ENCODE measurements at places on chromosomes 7 and 10. TPM values are rescaled to one million over a fixed set of nuclear protein-coding genes. Genes with fewer than 3 reads are reported as not detected.

SOSTDC1 gene
- total RNA-seq, result not detected

LIPJ gene
- total RNA-seq, result not detected

ZNF853 gene
- 2.0 TPM for total RNA-seq

MKI67 gene
- 58.9 TPM for total RNA-seq

PTPRE gene
- 5.7 TPM for total RNA-seq

H2AZ2 gene
- 212 TPM for total RNA-seq

GRID1 gene
- total RNA-seq, result 0.32 TPM

CTAGE6 gene
- total RNA-seq, result not detected

HOXA4 gene
- total RNA-seq, result 1.2 TPM

LRMDA gene
- 3.8 TPM for total RNA-seq

TUBB8 gene
- not detected for total RNA-seq

DOCK1 gene
- 23.5 TPM for total RNA-seq

TRIM50 gene
- not detected for total RNA-seq

PON1 gene
- 0.64 TPM for total RNA-seq

THNSL1 gene
- 4.4 TPM for total RNA-seq

ZNF239 gene
- total RNA-seq, result 2.3 TPM

ZNF117 gene
- total RNA-seq, result 0.35 TPM

AKR1C3 gene
- total RNA-seq, result 1,261 TPM

PTPRZ1 gene
- total RNA-seq, result not detected

TMEM130 gene
- 0.31 TPM for total RNA-seq

BMS1 gene
- total RNA-seq, result 27.2 TPM

SORBS1 gene
- total RNA-seq, result 0.74 TPM

ANKRD30A gene
- total RNA-seq, result 0.31 TPM

FEZF1 gene
- total RNA-seq, result not detected

AKR1C4 gene
- total RNA-seq, result 0.24 TPM

ZNF716 gene
- not detected for total RNA-seq

KNDC1 gene
- total RNA-seq, result 1.4 TPM

PLA2G12B gene
- not detected for total RNA-seq
